ENCODE measurements at places on chromosomes 3 and 15.

DNA sequence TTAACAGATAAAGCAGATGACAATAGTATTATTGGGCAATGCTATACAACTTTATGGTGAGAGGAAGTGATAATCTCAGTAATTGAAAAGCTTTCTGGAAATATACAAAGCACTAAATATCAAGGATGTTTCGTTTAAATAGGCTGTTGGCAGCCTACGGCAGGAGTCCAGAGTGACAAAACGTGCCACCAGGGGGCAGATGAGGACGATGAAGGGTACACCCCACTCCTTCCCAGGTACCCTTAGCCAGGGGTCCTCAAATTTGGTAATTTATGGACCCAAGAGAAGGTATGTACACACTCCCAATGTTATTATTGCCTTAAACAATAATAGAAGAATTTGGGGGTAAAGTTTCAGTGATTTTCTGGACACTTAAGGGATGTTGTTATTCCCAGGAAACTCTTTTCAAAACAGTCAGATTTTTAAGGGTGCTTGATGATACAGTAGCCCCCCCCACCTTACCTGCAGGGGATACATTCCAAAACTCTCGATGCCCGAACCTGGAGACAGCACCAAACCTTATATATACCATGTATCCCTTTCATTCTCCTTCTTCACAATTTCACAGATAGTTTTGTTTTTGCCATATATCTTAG is 1.4 kb upstream of the MAGEL2 start:
- peak; percentile 10 for DNase-seq

DNA sequence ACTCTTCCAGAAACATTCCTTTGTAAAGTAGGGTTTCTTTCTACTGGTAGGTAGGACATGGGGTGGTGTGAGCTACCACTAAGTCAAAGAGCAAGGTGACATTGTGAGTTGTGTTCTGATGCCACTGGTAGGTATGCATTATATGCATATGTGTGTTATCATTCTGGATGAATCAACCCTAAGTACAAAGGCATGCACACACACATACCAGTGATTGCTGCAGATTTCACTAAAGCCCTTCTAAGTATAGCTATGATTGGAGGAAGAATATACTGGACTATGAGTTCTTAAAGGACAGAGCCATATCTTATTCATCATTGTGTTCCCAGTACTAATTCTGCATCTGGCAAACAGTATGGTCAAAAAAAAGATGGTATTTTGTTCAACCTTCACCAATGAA is 646.0 kb downstream of the AGBL1 start:
- DNase-seq = no peak

DNA sequence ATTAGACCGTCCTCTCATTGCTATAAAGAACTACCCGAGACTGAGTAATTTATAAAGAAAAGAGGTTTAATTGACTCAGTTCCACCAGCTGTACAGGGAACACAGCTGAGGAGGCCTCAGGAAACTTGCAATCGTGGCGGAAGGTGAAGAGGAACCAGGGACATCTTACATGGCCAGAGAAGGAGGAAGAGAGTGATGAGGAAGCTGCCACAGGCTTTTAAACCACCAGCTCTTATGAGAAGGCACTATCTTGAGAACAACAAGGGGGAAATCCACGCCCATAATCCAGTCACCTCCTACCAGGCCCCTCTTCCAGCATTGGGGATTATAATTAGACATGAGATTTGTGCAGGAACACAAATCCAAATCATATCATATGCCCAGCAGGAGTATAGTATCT is 138.5 kb downstream of the ALCAM start:
- no peak for DNase-seq

DNA sequence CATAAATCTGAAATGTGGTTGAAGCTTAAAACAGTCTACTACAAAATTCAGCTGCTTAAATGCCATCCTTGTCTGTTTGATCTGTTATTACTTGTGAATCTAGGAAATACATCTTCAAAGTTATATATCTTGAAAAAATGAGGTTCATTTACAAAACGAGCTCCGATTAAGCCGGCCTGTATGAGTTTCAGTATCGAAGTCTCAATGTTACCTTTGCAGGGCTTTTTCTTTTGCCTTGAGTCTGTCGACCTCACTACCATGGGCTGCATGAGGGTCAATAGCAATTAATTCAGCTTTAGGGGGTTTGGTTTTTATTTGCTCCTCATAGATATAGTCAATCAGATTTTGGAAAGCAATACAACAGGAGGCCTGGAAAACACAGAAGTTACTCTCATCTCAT is 23.2 kb downstream of the ERICH6 start:
- no peak for DNase-seq

- DNase-seq = peak; percentile 83
Measured at GRCh38 chr3:193982258-193982659, 153.7 kb upstream of the HES1 start.

Data from AG08395 (cell line).